T-helper 22 cell (primary cell): ENCODE measurements at places on chromosomes 6 and 20.

DNA sequence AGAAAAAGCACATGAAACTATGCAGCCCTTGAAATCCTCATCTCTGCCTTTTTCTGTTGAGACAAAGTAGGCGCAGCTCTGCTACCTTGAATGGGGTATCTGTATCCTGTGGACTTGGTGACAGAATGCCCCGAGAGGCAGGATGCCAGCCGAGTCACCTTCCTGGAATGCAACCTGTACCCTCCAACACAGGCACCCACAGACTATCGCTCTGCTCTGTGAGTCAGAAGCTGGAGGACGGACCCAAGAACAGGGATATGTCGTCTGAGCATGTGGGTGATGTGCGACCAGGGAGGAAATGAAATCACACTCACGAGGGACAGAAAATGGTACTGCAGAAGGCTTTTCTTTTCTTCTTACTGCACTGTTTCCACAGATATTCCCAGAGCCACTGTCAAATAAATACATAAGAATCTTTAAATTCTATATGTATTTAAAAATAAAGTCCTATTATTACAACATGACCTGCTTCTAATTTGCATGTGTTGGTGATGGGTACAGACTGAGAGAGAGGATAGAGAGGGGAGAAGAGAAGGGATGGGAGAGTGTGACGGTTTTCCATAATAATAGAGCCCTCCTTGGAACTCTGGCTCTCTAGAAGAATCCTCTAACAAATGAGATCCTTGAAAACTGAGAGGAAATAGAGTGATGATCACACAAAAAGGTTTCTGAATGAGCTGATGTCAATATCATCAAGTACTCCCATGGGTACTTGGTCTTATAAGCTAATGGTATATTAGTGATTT, 308.1 kb downstream of the FOXC1 start:
- no peak for DNase-seq

DNA sequence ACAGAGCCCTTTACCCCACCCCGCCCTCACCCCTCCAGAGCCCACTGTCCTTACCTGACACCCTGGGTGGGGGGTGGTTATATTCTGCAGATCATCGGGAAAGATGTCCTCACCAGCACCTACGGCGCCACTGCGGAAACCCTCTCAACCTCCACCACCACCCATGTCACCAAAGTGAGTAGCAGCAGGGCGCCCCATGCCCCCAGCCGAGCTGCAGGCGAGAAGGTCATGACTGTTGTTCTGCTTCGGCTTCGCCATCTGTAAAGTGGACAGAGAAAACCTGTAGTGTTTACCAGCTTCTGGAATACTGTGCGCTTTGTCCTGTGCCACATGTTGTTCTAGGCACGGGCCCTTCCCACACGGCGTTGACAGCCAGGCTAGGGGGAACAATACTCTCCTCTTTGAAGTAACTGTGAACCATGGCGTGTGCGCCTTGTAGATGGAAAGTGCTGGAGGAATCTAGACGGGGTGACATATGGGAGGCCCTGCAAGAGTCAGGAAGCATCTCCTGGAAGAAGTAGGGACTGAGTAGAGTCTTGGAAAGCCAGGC, 16.5 kb upstream of the AAR2 start:
- DNase-seq = no peak

DNA sequence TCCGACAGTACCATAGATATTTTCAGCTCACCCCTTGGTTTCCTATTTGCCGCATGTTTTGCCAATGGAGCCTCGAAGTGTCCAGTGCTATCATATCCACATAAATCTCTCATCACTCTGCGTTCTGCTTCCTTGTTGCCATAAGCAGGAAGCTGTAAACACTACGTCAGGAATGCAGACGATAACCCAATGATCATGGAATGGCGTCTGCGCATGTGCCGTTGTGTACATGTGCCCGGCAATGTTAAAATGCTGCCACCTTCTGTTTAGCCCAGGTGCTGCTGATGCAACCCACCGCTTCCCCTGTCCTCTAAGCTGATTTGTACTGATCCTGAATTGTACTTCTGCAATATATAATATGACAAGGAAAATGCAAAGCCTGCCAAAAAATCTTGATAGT, 607.5 kb downstream of the HDGFL1 start:
- DNase-seq = no peak

DNA sequence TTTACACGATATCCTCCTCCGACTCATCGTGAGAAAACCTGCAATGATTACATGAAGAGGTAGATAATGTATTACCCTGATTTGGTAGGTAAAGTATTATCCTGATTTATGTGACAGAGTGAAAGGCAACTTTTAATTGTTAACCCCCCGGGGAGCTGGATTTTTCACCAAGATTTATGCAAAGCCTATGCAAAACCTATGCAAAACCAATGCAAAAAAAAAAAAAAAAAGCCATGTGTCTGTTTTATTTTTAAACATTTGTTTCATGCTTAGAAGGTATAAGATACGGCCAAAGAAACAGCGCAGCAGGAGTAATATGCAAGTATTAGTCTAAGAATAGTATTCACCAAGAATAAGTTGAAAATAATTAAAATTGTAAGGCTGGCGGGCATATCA, 109.9 kb downstream of the IPCEF1 start:
- no peak for DNase-seq

DNA sequence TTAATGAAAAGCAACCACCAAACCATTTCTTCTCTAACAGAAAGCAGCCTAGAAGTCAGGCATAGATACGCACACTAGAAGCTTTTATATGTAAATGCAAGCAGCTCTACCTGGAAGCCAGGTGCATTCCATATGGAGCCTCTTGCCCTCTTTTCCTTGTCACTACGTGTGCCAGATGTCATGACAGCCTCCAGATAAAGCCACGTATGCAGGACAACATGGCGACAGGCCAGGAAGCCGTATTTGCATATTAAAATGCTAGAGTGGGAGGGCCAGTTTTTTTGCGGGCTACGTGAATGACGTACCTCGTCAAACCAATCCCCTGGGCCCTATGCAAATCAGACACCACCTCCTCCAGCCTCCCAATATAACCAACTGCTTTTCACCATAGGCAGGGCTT, 308.1 kb upstream of the SPTLC3 start:
- no peak for DNase-seq

- DNase-seq = no peak
These were observed 40.3 kb upstream of the PDE7B start for GRCh38 chr6:135811170-135811569.

GRCh38 chr6:114712129-114712662, 369.4 kb upstream of the HS3ST5 start:
- DNase-seq = no peak

DNA sequence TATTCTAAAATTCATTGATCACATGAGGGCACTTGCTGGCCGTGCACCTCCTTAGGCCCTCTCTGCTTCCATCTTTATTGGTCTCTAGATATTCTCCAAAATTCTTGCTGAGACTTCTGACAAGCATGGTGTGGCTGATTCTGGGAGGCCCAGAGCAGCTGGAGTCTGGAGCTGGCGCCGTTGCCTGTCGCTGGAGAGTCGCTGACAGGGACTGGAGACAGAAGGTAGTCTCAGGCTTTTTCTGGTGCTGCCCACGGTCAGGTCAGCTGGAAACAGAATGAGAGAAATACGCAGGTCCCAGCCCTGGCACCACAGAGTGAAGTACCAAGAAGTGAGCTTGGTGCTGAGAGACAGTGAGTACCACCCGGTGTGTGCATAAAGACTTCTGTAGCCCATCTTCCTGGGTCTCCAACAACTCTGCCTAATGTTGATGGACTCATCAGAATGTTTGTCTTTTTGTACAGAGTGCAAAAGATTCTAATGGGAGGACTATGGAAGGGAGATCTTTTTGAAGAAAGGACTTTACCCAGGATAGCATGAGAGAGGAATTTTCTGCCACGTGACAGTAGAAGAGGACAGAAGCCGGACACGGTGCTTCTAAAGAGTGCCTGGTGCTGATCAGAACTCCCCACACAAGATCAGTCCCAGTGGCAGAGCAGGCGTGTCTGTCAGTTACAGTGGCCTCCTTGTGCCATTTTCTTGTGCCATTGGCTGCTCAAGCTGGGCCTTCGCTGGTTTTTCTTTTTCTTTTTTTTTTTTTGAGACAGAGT, 1.8 kb upstream of the ALDH8A1 start:
- no peak for DNase-seq

GRCh38 chr20:20856306-20856705, 143.9 kb upstream of the RALGAPA2 start:
- DNase-seq = no peak

GRCh38 chr20:46701057-46701456, 8.4 kb upstream of the SLC2A10 start:
- no peak for DNase-seq
